Karpas-422 (cell line): ENCODE measurements at places on chromosomes 2 and 18.

DNA sequence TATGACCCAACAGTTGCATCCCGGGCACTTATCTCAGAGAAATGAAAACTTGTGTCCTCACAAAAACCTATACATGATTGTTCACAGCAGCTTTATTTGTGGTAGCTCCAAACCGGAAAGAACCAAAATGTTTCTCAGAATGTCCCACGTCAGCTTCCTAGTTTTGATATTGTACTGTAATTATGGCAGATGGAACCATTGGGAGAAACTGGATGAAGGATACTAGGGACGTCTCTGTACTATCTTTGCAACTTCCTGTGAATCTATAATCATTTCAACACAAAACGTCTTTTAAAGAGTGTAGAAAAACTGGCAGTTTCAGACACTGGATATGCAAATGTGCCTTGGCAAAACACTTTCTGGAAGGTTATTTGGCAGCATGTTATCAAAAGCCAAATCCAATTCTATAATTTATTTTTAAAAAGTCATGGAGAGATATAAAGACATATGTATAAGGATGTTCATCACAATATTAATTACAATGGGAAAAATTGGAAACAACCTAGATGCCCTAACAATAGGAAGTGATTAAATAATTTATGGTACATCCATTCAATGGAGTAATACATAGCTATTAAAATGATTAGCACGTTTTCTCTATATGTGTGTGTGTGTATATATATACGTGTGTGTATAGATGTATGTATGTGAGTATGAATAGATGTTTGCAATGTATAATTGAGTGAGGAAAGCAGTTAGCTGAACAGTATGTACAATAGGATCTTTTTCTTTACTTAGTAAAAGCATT, 9.8 kb downstream of the SAG start:
- DNase-seq = no peak

- DNase-seq = no peak
Observed at GRCh38 chr18:31744321-31745067, 16.2 kb downstream of the SLC25A52 start.

DNA sequence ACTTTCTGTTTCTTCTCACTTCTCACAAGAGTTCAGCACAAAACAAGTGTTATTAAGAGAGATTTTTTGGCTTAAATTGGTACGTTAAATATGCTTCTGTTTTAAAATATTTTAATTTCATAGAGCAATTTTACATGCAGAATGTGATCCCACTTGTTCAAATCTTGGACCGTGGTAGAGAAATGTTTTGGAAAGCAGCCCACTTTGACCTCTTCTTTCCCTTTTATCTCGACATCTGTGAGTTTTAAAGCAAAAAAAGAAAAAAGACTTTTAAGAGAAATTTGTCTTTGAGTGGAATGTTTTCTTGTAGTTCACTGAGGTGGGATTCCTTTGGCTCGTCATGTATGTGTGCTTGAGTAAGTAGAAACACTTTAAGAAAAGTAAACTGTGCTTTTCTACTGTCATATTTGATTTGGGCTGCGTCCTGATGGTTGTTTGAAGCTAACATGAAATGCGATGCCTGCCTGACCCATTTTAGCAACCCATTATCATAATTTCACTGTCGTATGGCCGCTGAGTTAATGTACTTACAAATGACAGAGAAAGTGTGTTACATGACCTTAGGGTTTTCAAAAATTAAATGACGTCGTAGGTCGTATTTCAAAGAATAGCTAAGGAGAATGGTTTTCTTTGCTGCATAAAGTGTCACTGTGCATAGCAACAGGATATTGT, 54.5 kb downstream of the TSHZ1 start:
- no peak for DNase-seq

GRCh38 chr2:28674062-28674712, 77.4 kb upstream of the PPP1CB start:
- DNase-seq = no peak

GRCh38 chr2:154565433-154565832, 133.1 kb upstream of the KCNJ3 start:
- no peak for DNase-seq

- no peak for DNase-seq
Observed at GRCh38 chr18:59219672-59220163, at the start of gene GRP. GRP (plus strand) TSS chr18:59220158; CDS start chr18:59220266, 108 bp downstream.

DNA sequence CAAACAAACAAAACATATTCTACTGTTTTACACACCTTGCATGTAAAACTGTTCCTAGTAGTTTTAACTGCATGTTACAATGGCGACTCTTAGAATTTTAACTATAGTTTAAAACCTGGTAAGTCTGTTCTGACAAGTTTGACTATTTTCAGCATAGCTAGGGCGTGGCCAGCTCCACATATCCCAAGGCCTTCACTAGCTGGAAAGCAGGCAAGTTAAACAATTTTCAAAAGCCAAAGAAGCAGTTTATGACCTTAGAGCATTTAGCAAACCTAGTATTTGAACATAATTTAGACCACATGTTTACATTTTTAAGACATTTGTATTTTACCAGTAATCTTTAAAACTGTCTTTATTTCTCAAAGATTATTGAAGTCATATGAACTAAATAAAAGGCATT, 402.8 kb upstream of the SYT4 start:
- DNase-seq = no peak

GRCh38 chr2:152092095-152092494, 6.7 kb downstream of the CACNB4 start:
- no peak for DNase-seq

GRCh38 chr18:44758861-44759631, 78.4 kb downstream of the SETBP1 start:
- peak; percentile 95 for DNase-seq

- DNase-seq = peak; percentile 98
Observed at GRCh38 chr18:76982841-76983583, 149.6 kb downstream of the MBP start.

GRCh38 chr18:71832946-71833617, 711.1 kb downstream of the CBLN2 start:
- DNase-seq = no peak

DNA sequence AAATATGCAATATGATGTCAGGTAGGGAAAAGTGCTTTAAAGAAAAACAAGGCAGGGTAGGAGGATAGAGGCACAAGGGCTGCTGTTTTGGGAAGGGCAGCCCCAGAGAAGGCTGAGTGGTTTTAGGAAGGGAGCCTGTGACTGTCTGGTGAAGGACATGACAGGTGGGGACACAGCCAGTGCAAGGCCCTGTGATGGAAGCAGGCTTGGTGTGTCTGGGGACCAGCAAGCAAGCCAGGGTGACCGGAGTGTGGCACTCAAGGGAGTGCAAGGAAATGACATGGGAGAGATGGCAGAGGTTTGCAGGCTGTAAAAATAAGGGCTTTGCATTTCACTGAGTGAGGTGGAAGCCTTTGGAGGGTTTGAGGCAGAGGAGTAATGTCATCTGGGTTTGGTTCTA, 62.0 kb downstream of the LTBP1 start:
- no peak for DNase-seq

DNA sequence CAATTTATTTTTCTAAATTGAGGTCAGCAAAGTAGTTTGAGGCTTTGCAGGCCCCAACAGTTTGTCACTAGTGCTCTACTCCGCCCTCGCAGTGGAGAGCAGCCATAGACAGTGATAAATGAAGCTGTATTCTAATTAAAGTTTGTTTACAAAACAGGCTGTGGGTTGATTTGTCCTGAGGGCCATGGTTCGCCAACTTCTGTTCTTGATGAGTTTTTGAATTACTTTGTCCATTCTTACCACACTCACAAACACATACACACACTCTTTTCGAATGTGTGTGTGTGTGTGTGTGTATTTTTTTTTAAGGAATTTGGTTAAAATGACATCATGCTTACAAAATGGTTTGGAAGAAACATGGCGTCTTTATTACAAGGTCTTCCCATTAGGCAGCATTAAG, 68.6 kb downstream of the MTCL1 start:
- DNase-seq = no peak

GRCh38 chr18:79543861-79544385, 135.7 kb upstream of the CTDP1 start:
- no peak for DNase-seq

DNA sequence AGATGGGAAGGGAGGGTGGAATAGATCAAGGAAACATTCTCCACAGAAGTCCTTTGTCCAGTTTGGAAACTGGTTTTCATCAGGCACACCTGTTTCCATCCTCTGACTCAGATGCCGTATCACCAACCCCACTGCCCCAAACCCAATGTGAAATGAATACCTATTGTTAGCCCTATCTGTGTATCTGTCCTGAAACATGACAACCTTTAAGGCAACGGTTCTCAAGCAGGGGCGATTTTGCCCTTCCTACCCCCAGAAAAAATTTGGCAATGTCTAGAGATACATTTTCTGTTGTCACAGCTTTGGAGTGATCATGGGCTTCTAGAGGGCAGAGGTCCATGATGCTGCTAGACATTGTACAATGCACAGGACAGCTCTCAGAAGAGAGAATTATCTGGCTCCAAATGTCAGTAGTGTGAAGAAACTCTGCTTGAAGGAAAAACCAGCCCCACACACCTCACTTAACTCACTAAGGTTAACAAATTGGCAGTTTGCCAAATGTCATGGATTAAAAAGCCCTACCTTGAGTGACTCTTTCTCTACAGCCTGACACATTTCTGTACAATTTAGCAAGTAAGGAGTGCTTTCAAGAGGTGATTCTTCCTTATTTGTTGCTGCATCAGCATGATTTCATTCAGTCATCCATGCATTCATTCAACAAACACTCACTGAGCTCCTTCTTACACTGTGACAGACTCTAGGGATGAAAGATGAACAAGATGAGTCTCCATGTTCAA, 3.4 kb downstream of the SCTR start:
- DNase-seq = no peak

DNA sequence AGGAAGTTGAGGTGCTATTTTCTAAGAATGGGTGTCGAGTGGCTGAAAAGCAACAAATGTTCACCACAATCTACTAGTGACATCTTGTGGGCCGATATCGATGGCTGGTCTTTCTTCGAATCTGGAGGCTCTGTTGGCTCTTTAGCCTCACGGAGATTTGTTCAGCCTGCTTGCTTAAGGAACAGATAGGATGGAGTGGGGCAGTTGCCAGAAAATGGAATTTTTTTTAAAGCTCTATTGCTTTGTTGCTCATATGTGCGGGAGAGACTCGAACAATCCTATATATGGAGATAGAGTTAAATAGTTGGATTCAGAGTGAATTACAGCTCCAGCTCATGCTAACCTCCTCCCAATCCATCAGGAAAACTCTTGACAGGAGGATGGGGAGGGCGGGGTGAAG, 70.9 kb upstream of the LYPD6B start:
- no peak for DNase-seq

GRCh38 chr18:36672437-36673344, 156.1 kb downstream of the TPGS2 start:
- DNase-seq = peak; percentile 86

- DNase-seq = no peak
Observed at GRCh38 chr2:124489686-124490085, 464.6 kb downstream of the CNTNAP5 start.

- DNase-seq = no peak
Observed at GRCh38 chr2:169232551-169233154, 129.7 kb downstream of the LRP2 start.

- DNase-seq = no peak
Observed at GRCh38 chr2:160628811-160629210, 135.2 kb upstream of the RBMS1 start.

DNA sequence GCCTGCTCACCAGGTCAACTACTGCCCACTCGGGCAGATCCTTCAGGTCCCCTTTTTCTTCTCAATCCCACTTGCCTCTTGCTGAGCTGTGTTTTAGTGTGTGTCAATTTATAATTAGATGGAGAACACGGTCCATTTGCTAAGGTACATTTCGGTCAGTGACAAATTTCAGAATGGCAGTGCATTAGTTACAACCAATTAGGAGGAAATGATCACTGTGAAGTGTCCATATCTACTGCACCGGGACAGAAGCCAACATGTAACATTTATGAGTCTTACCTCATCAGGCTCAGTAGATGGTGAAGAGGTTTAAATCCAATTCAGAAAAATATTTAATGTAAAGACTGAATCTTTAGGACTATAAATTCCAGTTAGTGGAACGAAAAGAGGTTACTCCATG, 47.7 kb downstream of the CMPK2 start:
- peak; percentile 55 for DNase-seq

DNA sequence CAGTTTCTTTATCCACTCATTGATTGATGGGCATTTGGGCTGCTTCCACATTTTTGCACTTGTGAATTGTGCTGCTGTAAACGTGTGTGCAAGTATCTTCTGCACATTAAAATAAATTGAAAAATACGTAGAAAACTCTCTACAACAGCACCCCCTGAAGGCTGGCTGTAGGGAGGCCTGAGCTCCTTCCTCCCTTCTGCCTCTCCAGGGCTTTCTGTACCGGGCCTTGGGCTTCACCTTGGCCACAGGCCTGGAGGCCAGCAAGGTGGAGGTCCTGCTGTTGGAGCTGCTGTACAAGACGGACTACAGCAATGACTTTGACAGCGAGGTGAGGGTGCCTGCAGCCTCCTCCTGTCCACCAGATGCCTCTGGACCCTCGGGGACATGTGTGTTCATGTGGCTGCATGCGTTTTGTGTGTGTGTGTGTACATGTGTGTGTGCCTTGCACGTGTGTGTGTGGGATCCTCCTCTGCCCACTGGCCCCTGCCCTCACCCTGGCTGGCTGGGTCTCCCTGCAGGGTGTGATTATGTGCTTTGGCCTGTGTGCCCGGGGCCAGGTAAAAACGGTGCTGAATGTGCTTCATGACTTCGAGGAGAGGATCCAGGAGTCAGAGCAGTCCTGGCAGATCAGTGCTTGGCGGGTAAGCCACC, 29.2 kb downstream of the MROH2A start:
- DNase-seq = peak; percentile 65
